ENCODE measurements at places on chromosomes 4 and X.
A peak's percentile ranks its signal among the peaks of the same experiment; 100 is the strongest.

- no peak for DNase-seq
Observed at GRCh38 chrX:142891046-142891445, 134.7 kb upstream of the SPANXN4 start.

DNA sequence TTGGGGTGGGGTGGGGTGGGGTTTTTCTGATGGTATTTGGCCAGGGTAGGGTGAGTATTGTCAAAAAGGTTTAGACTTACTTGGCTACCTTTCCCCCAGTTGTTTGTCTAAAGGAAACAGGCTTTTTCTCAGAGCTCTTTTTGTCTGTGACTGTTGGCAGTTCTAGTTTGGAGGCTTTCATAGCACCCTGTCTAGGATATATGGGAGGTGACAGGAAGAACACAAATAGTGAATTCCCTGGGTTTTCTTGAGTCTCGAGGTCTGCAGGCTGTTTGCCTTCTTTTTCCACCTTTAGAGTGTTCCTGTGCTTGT, 13.5 kb downstream of the RPS6KA3 start:
- no peak for DNase-seq

DNA sequence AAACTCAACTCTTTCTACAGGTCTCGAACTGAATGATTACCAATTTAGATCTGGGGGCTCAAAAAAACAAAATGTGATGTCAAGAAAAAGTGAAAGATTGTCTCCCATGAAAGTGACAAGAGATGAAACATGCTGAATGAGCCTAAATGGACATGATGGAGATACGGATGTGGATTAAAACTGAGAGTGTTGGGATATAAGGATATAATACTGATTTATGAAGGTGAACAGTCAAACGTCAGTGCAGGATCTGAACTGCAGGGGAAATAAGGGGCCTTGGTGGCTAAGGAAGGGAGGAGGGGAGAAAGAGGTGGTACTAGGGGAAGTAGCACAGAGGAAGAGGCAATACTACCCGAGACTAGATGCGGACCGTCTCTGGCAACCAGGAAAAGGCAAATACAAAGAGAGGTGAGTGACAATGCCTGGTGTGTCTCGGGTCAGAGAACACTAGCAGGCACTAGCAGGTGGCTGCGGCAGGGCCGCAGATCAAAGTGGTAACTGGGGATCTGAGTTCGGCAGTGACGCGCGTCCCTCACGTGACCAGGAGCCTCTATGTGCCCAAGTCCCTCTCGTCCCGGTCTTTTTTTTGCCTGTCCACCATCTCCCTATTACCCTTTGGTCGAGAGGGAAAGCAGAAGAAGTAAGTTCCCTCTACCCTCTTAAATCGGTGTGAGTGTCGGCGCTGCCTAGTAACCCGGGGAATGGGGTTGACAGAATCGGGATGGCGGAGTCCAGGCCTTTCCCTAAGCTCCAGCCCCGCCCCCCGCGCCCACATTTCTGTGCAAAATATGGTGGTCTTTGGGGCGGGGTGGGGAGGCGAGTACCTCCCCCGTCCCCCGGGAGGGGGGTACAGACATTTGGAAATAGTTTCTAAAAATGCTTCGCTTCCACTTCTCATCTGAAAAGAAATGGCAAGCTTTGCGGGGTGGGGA, at the start of gene TCEAL1:
TSS of gene TCEAL1 (plus strand) at position 590 of the 932 bp plus-strand sequence. CDS start 942 bp downstream, outside the sequence.
- DNase-seq = peak; percentile 52

GRCh38 chrX:67004451-67004850, 365.6 kb upstream of the EDA2R start:
- DNase-seq = no peak

DNA sequence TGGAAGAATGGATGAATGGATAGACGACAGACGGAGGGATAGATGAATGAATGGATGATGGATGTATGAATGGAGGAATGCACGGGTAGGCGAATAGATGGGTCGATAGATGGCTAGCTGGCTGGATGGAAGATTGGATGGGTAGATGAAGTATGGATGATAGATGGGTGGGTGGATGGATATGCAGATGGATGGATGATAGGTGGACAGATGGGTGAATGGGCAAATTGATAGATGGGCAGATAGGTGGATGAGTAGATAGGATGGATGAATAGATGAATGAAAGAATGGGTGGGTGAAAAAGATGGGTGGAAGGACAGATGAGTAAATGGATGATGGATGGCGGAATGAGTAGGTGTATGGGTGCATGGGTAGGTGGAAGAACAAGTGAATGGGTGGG, 57.3 kb downstream of the EVC2 start:
- DNase-seq = no peak

- no peak for DNase-seq
Observed at GRCh38 chrX:136126371-136126770, 21.0 kb upstream of the FHL1 start.

GRCh38 chr4:141244419-141244818, 23.7 kb downstream of the ZNF330 start:
- DNase-seq = no peak

GRCh38 chrX:150255441-150256296, 107.4 kb upstream of the MAMLD1 start:
- no peak for DNase-seq

DNA sequence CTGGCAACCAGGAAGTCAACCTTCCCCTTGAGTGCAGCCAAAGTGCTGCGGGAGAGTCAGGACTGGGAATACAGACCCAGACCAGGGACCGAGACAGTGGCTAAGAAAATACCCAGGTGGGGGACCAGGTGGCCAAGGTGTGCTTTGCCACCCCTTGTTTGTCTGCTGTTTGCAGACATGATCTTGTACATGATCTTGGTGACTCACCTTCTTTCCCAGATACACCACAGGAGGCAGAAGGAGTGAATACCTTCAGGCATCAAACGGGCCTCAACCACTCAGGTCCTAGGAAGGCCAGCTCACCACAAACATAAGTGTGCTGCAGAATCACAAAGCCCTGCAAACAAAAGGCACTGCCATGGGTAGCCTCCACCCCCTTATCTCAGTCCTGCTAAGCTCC, 62.0 kb downstream of the CNGA2 start:
- DNase-seq = no peak

- DNase-seq = no peak
Observed at GRCh38 chr4:909821-910220, 22.3 kb downstream of the GAK start.

- no peak for DNase-seq
Observed at GRCh38 chr4:101651778-101652177, 138.8 kb upstream of the BANK1 start.

- DNase-seq = no peak
Observed at GRCh38 chr4:141486375-141486997, 149.9 kb upstream of the IL15 start.

DNA sequence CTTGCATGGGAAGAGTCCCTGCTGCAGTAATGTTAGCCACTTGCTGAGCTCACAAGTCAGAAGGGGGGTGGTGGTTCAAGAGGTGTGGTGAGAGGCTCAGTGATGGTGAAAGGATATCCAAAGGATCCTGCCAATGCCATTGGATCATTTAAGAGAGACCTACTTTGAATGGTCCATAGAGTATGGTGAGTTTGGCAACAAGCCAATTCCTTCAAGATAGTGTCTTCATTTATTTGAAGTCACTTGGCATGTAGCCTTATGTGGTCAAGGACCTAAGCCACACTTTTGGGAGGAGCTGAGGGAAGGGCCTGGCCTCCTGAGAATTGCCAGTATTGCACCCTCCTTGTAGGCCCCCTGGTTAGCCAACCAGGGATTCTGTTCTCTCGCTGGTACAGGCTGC, 87.9 kb downstream of the TSPAN7 start:
- DNase-seq = peak; percentile 88

- DNase-seq = no peak
Observed at GRCh38 chrX:118862091-118862490, 38.5 kb downstream of the ZCCHC12 start.

DNA sequence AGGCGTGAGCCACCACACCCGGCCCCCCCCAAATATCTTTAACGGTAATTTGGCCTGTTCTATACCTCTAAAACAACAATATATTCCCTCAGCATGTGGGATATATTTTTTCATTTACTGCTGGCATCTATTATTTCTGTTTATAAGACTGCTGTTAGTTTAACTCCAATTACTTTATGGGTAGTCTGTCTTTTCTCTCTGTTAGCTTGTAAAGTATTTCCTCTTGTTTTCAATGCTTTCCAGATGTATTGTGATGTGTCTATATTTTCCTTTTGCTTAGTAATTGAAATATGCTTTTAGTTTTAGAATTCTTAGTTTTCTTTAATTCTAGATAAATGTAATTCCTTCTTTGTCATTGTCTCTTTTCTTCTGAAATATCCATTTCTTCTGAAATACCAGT, 445.8 kb downstream of the ANKRD50 start:
- DNase-seq = no peak

DNA sequence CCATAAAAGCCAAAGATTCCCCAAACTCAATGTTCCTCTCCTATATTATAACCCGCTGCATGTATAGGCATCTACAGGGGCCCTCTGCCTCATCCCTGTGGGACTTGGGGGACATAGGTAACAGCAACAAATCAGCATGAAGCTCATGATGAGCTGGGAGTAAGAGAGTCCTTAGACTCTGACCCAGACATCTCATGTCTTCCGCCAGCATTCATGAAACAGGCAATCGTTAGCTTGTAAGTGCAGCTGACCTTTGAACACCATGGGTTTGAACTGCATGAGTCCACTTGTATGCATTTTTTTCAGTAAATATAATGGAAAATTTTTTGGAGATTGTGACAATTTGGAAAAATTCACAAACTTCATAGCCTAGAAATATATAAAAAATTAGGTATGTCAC, 10.4 kb upstream of the SCOC start:
- DNase-seq = no peak

- DNase-seq = no peak
Observed at GRCh38 chr4:3524920-3525319, 7.3 kb downstream of the LRPAP1 start.

DNA sequence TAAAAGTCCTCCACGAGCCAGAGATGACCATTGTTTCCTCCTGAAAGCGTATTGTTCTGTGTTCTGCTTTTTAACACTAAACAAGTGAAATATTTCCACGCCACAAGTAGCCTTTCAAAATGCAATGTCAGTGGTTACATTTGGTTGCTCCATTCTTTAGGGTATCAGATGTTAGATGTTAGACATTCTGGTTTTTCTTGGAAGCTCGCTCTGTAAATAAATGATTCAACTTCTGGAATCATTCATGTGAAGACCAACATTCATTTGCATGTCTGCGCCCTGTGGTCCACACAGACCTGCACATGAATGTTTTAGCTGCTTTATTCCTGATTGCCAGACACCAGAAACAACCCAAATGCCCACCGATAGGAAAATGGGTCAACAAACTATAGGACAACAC, 38.0 kb upstream of the HELT start:
- DNase-seq = no peak

DNA sequence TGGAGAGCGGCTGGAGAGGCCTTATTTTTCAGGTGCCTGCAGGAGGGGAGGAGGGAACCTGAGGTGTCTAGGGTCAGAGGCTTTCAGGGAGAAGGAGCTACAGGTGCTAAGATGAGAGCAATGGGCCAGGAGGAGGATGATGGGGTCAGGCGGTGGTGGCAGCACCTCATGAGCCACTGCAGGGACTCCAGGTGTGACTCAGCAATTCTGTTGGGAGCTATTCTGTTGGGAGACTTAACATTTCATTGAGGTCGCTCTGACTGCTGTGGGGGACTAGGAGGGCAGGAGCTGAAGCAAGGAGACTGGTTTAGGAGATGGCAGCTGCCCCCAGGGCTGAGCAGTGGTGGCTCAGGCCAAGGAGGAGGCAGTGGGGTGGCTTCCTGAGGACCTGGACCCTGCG, 65.0 kb downstream of the CLDN34 start:
- DNase-seq = peak; percentile 59

- no peak for DNase-seq
Observed at GRCh38 chr4:52833941-52834525, 28.1 kb upstream of the RASL11B start.

GRCh38 chrX:80223982-80224579, 196.2 kb upstream of the TENT5D start:
- DNase-seq = peak; percentile 9

- DNase-seq = no peak
Observed at GRCh38 chrX:137982472-137983172, 416.7 kb downstream of the ZIC3 start.

DNA sequence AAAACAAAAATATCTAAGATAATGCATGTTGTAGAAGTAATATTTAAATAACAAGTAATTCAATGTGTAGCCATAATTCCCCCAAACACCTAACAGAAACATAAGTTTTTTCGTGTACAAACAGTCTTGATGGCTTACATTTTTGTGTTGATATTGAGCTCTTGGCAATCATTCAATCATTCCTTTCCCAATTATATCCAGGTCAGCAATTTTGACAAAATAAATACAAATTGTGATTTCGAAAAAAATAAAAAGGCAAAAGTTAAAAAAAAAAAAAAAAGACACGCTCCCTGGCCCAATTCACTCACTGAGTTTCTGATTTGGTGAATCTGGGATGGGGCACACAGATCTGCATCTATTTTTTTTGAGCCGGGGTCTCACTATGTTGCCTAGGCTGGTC, 187.6 kb upstream of the GPC4 start:
- no peak for DNase-seq

DNA sequence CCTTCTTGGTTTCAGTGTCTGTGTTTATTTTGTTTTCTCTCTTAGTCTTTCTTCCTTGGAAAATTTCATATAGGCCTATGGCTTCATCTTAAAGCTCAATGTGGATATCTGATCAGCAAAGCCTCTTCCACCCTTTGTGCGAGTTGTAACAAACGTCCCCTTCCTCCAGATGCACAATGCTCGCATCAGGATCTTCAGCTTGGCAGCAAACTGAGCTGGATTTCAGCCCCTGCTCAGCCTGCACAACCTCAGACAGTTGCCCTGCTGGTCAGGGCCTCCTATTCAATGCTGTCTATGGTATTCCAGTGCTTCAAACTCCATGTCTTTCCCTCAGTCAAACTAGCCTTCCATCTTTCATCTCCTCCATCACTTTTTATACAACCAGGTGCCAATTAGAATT, 309.4 kb downstream of the ARHGAP24 start:
- DNase-seq = no peak

GRCh38 chr4:118012142-118012541, 22.1 kb upstream of the NDST3 start:
- DNase-seq = no peak

DNA sequence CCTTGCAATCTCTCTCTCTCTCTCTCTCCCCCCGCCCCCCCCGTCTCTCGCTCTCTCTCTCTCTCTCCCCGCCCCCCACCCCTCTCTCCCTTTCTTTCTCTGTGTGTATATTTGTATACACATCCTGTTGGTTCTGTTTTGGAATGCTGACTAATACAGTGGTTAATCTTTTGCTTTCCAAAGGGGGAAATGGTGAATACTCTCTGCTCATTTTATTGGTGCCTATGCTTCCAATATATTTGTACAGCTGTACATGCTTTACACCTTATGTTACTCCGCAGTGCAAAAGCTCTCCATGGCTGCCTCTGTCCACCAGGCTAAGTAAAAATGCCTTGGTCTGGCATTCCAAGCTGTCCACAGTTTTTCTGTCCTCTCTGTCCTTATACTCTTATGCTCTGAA, 158.8 kb downstream of the RBMX2 start:
- no peak for DNase-seq

DNA sequence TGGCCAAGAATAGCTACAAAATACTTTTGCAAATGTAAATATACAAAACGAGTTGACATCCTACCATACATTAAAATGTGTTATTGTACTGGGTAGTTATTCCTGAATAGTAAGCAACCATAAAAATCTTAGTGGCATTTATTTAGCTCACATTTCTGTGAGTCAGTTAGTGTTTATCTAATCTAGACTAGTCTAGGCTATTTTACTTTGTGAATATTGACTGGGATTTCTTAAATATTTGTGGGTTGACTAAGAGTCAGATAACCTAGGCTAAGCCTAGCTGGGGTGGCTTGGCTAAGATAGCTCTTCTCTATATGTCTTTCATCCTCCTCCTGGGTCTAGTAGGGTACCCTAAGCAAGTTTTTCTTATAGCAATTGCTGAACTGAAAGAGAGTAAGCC, 543.8 kb upstream of the DIAPH2 start:
- DNase-seq = no peak
